CD4-positive, alpha-beta memory T cell (primary cell): ENCODE measurements at places on chromosomes 5 and 9. TPM values are rescaled to one million over a fixed set of nuclear protein-coding genes. Genes with fewer than 3 reads are reported as not detected.

The PCDHGA5 gene
- total RNA-seq = 0.28 TPM

The CDC20B gene
- not detected for total RNA-seq

The BRINP1 gene
- total RNA-seq = not detected

The QRFP gene
- not detected for total RNA-seq

The GARIN3 gene
- total RNA-seq = not detected

The IL17B gene
- not detected for total RNA-seq

The BARHL1 gene
- not detected for total RNA-seq

The IL13 gene
- total RNA-seq = not detected

- no peak for DNase-seq
- no peaks in the 10 kb centered on the region for H3K27me3 ChIP-seq
- no peaks in the 10 kb centered on the region for H3K36me3 ChIP-seq
Observed at GRCh38 chr9:26399556-26399955, 493.0 kb downstream of the CAAP1 start.

DNA sequence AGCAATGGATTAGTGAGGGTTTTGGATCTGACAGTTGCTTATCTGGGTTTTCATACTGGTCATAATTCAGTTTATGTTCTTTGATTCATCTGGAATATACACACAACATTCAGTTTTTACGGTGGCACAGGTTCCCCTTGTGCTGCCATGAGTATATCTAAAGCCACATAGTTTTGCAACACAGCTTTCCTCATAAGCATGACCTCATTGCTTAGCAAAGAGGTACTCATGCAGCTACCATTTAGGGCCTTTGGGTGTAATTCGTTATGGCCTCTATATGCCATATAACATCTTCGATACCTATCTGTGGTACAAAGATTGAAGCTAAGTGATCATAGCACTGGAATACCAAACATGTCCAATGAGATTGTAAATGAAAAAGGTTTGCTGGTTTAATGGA, 2.9 kb upstream of the RBM22 start:
- DNase-seq = no peak

DNA sequence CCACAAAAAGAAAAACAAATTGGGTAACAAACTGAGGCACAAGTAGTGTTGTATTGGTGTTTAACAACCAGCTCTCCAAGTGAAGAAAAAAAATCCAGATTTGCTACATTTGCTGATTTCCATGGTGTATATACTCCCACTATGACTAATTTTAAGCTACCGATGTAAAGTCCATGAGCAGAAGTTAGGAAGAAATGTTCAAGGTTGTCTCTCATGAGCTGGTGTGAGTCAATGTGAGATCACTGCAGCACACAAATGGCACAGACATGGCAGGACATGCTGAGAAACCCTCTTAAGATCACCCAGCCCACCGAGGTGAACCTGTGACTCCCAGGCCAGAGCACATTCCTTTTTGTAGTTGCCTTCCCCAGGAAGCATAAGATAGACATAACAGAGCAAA, 36.2 kb downstream of the SLC44A1 start:
- no peak overlapping the region for H3K4me3 ChIP-seq
- no peak overlapping the region for H3K27ac ChIP-seq
- no peak for DNase-seq
- no peaks in the 10 kb centered on the region for H3K36me3 ChIP-seq
- no peaks in the 10 kb centered on the region for H3K27me3 ChIP-seq

DNA sequence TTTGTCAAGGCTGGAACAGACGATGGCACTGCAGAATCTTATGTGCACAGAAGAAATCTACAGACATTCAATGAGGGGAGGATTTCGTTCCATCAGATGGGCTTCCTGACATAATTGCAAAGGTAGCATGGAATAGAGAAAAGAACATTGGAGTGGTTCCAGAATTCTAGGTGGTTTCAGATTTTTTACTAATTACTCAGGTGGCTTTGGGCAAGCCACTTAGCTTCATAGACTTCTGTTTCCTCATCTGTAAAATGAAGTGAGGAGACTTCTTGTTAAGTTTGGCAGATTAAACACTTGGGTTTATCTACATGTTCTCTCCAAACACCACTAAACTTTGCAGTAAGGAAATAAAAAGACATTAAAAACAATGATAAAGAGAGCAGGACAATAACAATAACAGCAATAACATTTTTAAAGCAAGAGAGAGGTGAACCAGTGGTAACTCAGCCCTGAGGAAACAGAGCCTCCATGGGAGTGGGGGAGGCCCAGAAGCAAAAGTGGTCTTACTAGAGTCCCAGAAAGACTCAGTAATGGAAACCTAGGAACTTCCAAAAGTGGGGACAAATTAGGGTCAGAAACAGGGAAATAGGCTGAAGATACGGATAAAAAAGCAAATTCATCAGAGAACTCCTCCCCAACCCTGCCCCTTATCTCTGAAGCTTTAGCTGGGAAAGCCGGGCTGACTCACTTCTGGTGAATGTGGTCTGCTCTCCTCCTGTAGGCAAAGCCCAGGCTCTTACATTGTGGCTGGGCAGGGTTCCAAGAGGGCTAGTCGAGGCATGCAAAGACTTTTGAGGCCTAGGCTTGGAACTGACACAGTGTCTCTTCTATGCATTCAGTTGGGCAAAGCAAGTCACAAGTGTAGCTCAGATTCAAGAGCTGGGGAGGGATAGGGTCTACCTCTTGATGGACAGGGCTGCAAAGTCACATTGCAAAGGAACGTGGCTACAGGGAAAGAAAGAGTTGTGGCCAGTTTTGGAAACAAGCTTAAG, 11.8 kb upstream of the ACTBL2 start:
- no peaks in the 10 kb centered on the region for H3K36me3 ChIP-seq
- H3K4me1 ChIP-seq = peaks cover 35% of the 10 kb centered on the region
- no peak overlapping the region for H3K4me3 ChIP-seq
- DNase-seq = no peak
- H3K27ac ChIP-seq = no peak overlapping the region

- H3K36me3 ChIP-seq = no peaks in the 10 kb centered on the region
- no peak overlapping the region for H3K4me3 ChIP-seq
- H3K27me3 ChIP-seq = no peaks in the 10 kb centered on the region
- H3K27ac ChIP-seq = no peak overlapping the region
- DNase-seq = no peak
Observed at GRCh38 chr9:121637713-121638220, 13.7 kb upstream of the DAB2IP start.

DNA sequence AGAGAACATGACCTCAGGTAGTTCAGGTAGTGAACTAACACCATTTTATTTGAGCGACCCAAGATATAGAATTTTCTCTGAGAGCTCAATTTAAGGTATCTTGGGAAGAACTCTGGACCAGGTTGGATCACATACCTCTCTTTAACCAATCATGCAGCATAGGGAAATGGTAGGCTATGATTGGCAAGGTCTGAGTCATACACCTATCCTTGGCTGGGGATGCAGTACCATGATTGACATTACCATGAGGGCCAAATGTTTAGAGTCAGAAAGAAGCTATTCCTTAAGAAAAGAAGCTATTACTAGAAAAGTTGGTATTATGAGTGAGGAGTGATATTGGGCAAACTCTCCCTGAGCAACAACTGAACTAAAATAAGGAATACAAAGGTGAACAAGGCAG, 258.7 kb downstream of the KCTD16 start:
- H3K36me3 ChIP-seq = no peaks in the 10 kb centered on the region
- no peak for DNase-seq
- H3K4me1 ChIP-seq = no peaks in the 10 kb centered on the region
- no peak overlapping the region for H3K27ac ChIP-seq
- H3K27me3 ChIP-seq = no peaks in the 10 kb centered on the region
- H3K4me3 ChIP-seq = no peak overlapping the region

DNA sequence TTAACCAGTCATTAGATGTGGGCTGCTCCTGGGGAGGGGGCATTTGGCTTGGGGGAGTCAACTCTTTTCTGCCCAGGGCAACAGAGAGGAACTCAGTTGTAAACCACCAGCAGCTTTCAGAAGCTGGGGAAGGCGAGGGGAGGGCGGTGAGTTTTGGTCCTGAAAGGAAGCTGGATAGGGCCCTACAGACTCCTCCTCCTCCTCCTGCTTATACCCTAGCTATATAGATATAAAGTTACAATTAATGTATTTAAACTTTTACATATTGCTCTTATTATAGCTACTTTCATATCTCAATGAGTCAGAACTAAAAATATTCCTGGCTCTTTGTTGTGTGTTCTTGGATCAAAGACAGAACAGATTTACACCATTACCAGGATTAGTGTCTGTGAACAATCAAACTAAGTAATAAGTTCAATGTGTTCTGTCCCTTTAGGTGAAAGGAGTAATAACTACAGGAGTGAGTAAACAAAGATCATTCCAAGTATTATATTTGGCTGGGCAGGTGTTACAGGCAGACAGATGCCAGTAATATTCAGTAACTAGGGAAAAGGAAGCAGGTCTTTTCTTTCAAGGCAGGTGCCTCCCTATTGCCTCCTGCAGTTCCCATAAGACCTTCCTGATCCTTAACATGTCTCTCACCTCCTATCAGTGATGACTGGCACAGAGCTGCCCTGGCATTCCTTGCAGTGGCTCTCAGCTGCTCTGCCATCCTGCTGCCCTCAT, 20.5 kb upstream of the VPS13A start:
- H3K36me3 ChIP-seq = no peaks in the 10 kb centered on the region
- no peak overlapping the region for H3K4me3 ChIP-seq
- no peak for DNase-seq
- H3K4me1 ChIP-seq = no peaks in the 10 kb centered on the region

GRCh38 chr9:88789785-88790184, 201.5 kb upstream of the S1PR3 start:
- H3K4me1 ChIP-seq = no peaks in the 10 kb centered on the region
- H3K27ac ChIP-seq = no peak overlapping the region
- H3K27me3 ChIP-seq = no peaks in the 10 kb centered on the region
- no peak for DNase-seq
- no peak overlapping the region for H3K4me3 ChIP-seq

DNA sequence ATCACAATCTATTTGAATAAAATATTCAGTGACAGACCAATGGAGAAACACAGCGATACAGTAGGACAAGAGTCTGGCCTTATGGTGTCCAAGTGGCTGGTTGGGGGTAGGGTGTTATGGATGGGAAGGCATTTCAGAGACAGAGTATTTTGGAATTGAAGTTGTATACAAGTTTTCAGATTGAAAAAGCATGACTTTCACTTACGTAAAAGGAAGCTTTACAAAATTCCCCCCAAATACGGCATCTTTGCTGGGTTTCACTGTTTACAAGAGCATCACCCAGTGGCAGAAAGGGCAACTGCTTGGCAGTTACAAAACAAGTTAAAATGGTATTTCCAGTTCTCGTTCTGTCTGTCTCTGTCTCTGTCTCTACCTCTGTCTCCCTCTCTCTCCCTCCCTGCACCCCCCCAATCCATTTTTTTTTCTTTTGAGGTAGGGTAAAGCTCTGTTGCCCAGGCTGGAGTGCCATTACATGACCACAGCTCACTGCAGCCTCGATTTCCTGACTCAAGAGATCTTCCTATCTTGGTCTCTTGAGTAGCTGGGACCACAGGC, 86.2 kb downstream of the PTPN3 start:
- no peak overlapping the region for H3K4me3 ChIP-seq
- no peaks in the 10 kb centered on the region for H3K27me3 ChIP-seq
- H3K36me3 ChIP-seq = no peaks in the 10 kb centered on the region
- no peak for DNase-seq

GRCh38 chr5:167814040-167814439, 477.4 kb upstream of the WWC1 start:
- H3K27ac ChIP-seq = no peak overlapping the region
- H3K4me3 ChIP-seq = no peak overlapping the region
- no peak for DNase-seq
- no peaks in the 10 kb centered on the region for H3K27me3 ChIP-seq
- no peaks in the 10 kb centered on the region for H3K4me1 ChIP-seq
- H3K36me3 ChIP-seq = no peaks in the 10 kb centered on the region

DNA sequence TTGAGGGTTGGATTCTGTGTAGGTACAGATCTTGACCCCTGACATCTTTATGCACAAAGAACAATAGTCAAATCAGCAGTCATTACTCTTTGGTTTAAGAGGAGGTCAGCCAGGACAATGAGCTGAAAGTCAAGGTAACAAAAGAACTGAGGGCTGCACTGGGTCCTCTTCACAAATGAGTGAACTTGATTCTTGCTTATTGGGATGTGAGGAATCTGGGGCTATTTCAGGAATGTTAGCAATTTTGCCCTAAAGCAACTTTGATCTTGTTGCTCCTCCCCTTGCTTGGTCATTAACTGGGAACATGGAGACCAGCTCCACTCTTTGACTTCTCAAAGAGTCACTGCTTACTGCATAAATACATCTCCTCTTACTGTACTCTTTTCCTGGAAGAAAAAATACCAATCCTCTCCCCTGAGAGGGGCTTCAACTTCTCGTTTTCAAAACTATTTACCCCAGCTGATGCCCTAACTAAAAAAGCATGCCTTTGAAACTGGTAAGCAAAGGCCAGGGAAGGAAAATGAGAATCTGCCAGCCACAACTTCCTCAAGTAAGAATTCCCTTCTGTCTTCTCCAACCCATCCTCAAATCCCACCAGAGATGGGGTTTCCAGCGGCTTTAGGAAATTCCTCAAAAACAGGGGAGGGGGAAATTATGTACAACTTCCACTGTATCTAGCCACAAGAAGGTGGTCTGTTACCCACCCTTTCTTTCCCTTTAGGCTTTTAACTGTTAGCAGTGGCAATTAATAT, 368.3 kb downstream of the ENC1 start:
- DNase-seq = no peak
- H3K36me3 ChIP-seq = no peaks in the 10 kb centered on the region
- no peaks in the 10 kb centered on the region for H3K4me1 ChIP-seq
- no peaks in the 10 kb centered on the region for H3K27me3 ChIP-seq

GRCh38 chr5:179267071-179267670, 78.1 kb downstream of the ADAMTS2 start:
- no peaks in the 10 kb centered on the region for H3K4me1 ChIP-seq
- no peak overlapping the region for H3K4me3 ChIP-seq

GRCh38 chr5:171336521-171337209, 27.6 kb downstream of the TLX3 start:
- no peaks in the 10 kb centered on the region for H3K36me3 ChIP-seq
- peaks cover 3% of the 10 kb centered on the region for H3K27me3 ChIP-seq
- peaks cover 6% of the 10 kb centered on the region for H3K4me1 ChIP-seq
- H3K4me3 ChIP-seq = no peak overlapping the region
- no peak overlapping the region for H3K27ac ChIP-seq

- DNase-seq = no peak
- H3K27ac ChIP-seq = no peak overlapping the region
- no peaks in the 10 kb centered on the region for H3K4me1 ChIP-seq
- no peak overlapping the region for H3K4me3 ChIP-seq
Observed at GRCh38 chr9:113178087-113178486, 27.3 kb downstream of the SLC31A2 start.

DNA sequence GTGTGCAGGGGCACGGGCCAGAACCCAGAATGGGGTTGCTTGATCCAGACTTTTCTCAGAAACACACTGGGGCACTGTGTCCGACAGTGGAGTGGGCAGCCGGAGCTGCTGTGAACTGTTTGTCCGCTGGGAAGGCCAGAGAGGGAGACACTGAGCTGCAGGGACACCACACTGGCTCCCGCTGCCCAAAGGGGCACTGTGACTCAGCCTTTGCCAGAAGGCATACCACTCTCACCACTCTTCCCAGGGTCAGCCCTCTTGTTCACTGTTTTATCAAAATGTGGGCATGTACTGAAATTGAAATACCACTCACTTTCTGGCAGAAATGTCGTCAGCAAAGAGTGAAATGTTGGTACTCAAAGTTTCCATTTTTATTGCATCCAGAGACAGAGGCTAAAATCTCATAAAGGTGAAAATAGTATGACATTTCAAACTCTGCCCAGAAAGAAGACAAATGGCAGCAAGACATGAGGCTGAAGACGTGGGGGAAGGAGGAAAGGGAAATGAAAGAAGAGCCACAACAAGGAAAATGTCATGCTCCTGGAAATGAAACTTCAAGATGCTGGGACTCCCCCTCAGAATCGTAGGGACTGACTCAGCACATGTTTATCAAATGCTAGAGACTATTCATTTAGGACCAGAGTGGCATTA, 4.5 kb upstream of the IL7R start:
- peak overlapping the region; percentile 97 for H3K27ac ChIP-seq
- DNase-seq = peak; percentile 60
